Stimulated activated CD4-positive, alpha-beta T cell treated with anti-CD3 and anti-CD28 coated beads, Interleukin-2, amount 100 ng/mL, for 48 hours (primary cell): ENCODE measurements at places on chromosomes 4 and X.
A peak's percentile ranks its signal among the peaks of the same experiment; 100 is the strongest.

- no peak for DNase-seq
These were observed 65.4 kb upstream of the NKX1-1 start for GRCh38 chr4:1471443-1472147.

DNA sequence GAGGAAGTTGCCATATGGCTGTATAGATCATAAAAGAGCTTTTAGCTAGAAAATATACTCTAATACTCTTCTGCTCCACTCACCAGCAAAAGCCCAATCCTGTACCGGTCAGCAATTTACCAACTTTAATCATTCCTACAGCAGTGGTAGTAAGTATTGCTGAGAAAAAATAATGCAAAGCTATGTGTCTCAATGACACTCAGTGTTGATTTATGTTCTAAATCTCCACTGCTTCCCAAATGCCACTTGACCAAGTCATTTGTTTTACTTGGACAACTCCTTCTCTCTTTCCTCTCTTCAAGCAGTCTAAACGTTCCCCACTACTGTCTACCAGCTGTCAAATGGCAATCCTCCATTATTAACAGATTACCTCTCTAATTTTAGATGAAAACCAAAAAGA is 201.8 kb upstream of the GK2 start:
- no peak for DNase-seq

DNA sequence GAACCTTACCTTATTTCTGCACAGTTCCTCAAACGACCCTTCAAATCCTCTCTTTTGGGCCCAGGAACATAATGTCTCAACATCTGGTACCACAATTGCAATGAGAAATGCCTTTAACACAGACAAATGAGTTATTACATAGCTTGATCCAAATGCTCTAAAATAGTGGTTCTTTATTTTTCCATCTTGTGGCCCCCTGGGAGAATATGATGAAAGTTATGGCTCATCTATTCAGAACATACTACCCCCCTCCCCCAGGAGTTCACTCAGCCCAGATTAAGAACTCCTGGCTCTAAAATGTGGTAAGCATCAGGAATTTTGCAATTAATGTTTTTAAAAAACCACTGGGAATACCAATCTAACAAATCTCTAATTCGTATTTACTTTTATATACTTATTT is 23.9 kb upstream of the CENPU start:
- no peak for DNase-seq

DNA sequence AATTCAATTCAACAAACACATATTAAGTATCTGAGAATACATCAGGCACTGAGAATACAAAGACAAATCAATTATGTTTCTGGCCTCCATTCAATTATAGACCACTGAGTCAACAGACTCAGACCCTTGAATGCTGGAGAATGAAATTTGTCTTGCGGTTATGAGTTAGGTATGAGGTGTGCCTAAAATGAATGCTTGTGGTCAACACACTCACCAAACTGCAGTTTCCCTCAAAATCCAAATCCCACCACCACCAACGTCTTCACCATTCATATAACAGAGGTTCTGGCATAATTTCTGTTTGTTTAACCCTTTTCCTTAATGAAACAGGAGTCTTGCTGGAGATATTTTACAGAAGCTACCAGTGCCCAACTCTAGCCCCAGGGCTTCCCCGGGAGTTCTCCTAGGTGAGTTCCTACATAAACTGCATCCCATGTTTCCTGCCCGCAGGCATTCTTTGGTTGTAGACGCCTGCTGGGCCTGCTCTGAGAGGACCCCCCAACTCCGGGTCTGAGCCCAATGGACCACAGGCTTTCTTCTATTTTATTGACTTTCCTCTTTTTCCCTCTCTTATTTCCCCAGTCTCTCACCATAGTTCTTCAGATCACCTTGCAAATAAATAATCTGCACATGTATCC is 119.2 kb downstream of the DDX53 start:
- no peak for DNase-seq

GRCh38 chr4:164847016-164847415 is 30.0 kb upstream of the APELA start:
- DNase-seq = no peak

GRCh38 chr4:126168484-126168883 is 853.7 kb downstream of the FAT4 start:
- DNase-seq = no peak

GRCh38 chrX:38754818-38755718 is 46.2 kb upstream of the MID1IP1 start:
- no peak for DNase-seq

GRCh38 chr4:4677556-4678522 is 136.0 kb upstream of the STX18 start:
- DNase-seq = no peak

GRCh38 chr4:71994559-71994958 is 37.2 kb upstream of the NPFFR2 start:
- no peak for DNase-seq

- no peak for DNase-seq
These were observed 37.1 kb downstream of the VEGFC start for GRCh38 chr4:176755613-176756012.

DNA sequence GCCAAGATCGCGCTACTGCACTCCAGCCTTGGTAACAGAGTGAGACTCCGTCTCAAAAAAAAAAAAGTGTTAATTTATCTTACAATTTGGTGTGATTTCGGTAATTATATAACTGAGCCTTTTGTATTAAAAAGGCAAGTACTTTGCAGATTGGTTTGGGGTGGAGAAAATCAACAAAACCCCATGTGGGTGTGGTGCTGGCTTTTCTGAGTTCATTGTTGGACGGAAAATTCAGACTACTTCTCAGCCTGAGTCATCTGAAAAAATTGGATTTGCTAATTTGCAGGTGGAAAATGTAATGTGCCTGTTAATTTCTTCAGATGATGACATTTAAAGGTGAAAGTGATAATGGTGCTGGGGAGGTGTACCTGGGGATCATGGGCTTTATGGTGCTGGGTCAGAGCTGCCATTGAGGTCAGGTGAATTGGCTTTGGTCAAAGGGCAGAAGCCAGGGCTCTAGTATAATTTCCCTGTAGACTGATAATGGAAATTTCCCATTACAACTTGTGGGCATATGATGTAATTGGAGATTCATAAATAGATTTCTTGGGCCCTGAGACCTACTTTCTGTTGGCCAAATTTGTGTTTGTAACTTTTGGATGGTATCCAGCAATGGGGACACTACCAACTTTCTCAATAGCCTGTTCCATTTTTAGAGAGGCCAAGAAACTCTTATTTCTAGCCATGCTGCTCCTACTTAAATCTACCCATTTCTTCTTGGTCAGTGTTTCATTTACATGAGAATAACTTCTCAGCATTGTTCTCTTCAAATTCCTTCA is 74.3 kb upstream of the TEX13D start:
- DNase-seq = no peak

- no peak for DNase-seq
These were observed 210.1 kb downstream of the FBXW7 start for GRCh38 chr4:152325831-152326230.

DNA sequence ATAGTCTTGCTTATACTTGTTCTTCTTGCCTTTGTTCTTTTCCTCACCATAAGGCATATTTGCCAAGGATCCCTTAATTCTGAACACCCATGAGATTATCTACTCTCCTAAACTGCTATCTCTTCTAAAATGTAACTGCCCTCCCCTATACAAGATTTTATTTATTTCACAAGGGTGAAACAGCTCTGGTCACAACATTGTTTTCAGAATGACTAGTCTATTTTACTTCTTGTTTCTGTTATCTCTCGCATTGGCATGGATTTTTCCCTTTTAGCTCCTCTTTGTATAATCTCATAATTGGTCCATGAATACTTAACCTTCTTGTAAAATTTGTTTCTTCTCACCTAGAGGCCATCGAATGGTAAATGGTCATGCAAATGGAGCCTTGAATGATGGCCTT is 17.2 kb upstream of the COL25A1 start:
- no peak for DNase-seq

DNA sequence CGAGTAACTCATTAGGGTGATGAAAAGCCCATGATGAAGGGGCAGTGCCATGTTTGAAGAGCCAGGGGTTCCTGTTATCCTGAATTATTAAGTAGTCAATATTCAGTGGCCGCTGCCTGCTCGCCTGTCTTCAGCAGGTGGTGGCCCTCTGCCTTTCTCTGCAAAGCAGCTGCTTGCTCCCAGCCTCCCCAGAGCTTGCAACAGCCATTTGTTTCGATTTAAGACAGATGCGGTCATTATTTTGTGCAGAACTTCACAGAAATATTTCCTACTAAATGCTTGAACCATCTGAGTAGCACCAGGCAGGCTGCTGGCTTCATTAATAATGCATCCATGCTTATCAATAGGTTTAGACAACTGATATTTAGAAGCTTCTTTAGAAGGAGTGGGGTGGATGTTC is 104.3 kb upstream of the TTC29 start:
- no peak for DNase-seq

GRCh38 chr4:30258949-30259348 is 461.2 kb upstream of the PCDH7 start:
- no peak for DNase-seq

DNA sequence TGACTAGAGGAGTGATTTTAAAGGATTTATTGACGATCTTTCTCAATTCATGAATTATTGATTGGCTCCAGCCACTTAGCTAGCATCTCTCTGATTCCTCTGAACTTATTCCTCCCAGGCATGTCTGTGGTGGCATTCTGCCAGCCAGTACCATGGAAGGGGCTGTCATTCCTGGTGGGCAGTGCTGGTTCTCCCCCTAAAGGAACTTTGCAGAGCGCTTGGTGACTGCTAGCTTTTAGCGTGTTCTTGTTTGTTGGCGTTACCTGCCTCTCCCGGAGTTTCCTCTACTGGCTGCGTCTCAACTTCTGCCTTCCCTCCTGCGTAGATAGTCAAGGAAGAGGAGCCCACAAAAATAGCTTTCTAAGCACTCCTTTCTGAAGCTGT is 19.3 kb downstream of the SRD5A3 start:
- DNase-seq = no peak

- DNase-seq = no peak
These were observed 268.8 kb upstream of the GALNT7 start for GRCh38 chr4:172899861-172900260.

- no peak for DNase-seq
These were observed 2313.8 kb downstream of the ARAP2 start for GRCh38 chr4:33930497-33930896.

- DNase-seq = no peak
These were observed 528 bp downstream of the FMR1 start for GRCh38 chrX:147912093-147912801.

GRCh38 chr4:54318904-54319303 is 89.8 kb downstream of the PDGFRA start:
- DNase-seq = peak; percentile 14

GRCh38 chrX:111837197-111837596 is 38.8 kb upstream of the TRPC5OS start:
- no peak for DNase-seq

DNA sequence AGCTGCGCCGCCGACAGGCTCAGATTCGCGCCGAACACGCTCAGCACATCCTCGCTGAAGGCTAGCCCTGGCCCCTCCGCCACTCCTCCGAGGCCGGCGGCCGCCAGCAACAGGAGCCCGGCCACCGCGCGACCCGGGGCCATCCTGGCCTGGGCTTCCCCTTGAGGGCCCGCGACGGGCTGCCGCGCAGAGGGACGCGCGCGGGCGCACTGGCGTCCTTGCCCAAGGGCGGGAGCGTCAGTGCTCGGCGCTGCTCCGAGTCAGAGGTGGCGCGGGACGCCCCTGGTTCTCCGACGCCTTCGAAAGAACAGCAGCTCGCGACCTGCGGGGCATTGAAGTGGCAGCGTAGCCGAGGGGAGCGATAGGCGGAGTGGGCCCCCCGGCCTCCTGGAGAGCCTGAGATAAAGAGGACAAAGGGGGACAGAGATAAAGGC is 745 bp downstream of the SLC39A8 start:
- DNase-seq = peak; percentile 63

DNA sequence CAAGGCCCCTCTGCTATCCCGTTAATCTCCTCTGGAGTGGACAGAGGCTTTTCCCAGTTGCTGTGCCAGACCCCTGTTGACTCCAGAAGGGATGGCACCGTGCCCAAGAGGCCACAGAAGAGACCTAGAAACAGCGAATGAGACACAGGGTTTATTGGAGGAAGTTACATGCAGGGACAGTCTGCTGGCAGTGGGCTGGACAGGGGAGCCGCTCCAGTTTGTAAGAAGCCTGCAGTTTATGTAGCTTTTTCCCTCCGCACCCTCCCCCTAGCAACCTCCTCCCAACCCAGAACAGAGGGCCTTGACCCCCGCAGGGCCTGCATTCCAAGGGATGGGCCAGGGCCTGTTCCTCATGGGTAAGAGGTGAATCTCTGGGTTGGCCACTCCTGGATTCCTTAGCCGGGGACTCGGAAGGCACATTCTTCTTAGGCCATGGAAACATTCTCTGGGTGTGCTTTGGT is 216.8 kb upstream of the PSAPL1 start:
- no peak for DNase-seq

- DNase-seq = no peak
These were observed 102.3 kb downstream of the F11 start for GRCh38 chr4:186368281-186368680.

DNA sequence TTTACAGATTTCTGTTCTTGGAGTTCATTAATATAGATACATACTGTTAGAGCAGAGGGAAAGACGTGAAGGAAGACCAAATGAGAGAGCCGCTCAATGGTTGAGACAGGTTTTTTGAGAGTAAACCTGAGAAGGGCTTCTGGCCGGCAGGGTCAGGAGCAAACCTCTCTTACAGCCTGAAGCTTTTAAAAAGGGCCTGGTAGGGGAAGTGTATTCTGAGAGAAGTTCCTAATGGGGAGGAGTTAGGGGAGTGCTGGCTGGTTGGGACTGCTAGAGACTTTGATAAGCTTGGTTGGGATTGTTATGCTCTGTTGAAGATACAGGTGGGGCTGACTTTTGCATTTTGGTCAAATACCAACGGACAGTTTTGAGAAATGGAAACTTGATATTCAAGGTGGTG is 186.8 kb upstream of the PABPC4L start:
- no peak for DNase-seq

- DNase-seq = peak; percentile 3
These were observed 1577.0 kb upstream of the TENM3 start for GRCh38 chr4:180665994-180666824.

- DNase-seq = no peak
These were observed 555.4 kb upstream of the PITX2 start for GRCh38 chr4:111178231-111178630.

- DNase-seq = no peak
These were observed 643.8 kb upstream of the FTHL17 start for GRCh38 chrX:31715675-31716074.

DNA sequence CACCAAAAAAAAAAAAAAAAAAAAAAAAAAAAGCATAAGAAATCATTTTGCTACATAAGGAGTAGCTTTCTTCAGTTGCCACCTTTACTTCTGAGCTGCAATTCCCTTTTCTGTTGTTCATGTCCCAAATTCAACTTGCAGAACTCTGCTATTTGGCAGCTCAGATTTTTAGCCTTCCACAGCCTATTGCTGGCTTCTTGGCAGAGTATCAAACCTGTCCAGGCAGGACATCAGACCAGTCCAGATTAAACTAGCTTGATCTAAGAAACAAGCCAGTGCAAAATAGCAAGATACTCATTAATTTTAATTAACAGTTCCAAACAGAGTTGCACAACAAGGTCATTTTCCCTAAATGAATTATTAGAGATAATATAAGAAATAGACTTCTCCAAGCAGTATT is 123.6 kb upstream of the NR3C2 start:
- DNase-seq = no peak

- no peak for DNase-seq
These were observed 134.9 kb upstream of the SLITRK2 start for GRCh38 chrX:145682518-145683298.

- DNase-seq = no peak
These were observed 8.2 kb downstream of the MID1 start for GRCh38 chrX:10612215-10612614.

- DNase-seq = no peak
These were observed 22.0 kb downstream of the SMIM14 start for GRCh38 chr4:39616651-39617050.
